ENCODE measurements at places on chromosomes 2 and 18.

- DNase-seq, result no peak
These were observed 655.7 kb downstream of the LRRTM4 start for GRCh38 chr2:76866464-76866863.

DNA sequence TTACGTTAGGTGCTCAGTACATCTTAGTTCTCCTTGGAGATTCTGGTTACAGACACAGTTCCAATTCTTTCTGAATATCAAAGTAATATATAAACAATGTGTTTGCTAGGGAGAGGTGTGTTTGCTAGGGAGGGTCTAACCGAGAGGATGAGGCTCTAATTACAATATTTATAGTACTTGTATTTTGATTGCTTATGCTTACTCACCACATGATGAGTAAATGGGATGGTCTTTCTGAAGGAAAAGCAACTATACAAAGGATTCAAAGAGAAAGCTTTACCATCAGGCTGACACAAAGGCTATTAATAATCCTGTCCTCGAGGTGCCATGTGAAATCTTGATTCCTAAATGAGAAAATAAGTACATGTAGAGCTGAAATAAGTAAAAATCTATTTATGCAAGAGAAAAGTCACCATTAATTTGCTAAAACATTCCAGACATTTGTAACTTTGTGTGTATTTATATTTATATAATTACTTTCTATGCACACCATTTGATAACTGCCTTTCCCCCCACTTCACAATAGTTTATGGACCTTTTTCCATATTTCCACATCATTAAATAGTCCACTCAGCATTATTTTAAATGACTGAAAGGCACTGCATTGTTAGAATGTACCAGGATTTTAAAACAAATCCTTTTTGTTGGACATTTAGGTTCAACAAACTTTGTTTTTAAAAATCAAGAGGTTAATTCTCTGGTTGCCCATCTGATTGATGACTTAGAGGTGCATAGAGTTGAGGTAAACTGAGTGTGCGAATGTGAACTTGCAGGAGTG, 94.5 kb upstream of the FN1 start:
- no peak for DNase-seq

- DNase-seq, result no peak
These were observed 188.1 kb upstream of the FANCL start for GRCh38 chr2:58429014-58429875.

DNA sequence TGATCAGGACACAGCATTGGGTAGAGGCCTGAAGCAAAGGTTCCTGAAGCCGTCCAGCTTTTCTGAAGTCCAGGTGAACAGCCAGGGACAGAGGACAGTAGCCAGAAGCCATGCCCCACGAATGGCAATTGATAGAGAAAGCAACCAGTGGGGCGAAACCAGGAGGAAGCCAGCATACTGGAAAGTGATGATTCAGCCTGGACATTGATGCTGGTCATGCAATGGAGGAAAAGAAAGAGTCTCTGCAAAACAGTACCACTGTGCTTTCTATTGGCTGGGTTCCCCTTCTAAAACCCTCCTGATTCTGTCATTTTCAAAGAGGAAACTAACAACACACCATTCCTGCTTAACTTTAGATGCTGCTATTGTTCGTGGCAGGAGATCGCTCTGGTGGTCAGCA, 221.4 kb upstream of the EPAS1 start:
- no peak for DNase-seq

DNA sequence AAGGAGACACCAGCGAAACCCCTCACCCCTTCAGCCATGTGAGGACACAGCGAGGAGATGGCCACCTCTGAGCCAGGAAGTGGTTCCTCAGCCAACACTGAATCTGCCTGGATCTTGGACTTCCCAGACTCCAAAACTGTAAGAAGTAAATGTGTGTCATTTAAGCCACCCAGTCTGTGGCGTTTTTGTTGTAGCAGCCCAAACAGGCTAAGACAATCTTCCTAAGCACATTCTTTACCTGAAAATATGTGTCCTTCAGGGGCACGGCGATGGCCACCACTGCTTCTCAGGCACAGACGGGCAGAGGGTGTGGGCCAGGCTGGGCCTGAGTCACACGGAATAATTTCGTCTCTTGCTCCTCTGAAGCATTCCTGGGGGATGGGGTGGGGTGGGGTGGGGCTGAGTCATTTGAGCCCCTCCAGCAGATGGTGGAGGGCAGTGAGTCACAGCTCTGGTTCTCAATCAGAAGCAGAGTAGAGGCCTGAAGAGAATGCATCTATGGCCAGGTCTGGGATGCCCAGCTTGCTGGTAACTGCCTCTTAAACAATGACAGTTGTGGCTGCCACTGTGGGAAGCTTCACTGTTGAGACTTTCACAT, 142.4 kb downstream of the CAPN13 start:
- no peak for DNase-seq

DNA sequence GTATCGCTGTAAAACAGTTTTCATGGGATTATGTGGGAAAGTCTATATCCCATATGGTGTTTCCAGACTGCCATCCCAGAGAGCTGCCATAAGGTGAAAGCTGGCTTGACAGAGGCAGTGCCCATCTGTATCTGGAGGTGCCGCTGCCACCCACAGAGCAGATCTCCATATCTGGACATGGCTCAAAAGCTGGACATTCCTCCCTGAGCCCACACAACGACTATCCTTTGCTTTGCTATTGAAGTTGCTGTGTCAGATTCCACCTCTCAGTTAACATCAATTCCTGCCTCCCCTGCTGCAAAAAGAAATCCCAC, 55.2 kb downstream of the RND3 start:
- no peak for DNase-seq

GRCh38 chr2:224127871-224128501, 88.9 kb upstream of the SERPINE2 start:
- DNase-seq, result no peak

DNA sequence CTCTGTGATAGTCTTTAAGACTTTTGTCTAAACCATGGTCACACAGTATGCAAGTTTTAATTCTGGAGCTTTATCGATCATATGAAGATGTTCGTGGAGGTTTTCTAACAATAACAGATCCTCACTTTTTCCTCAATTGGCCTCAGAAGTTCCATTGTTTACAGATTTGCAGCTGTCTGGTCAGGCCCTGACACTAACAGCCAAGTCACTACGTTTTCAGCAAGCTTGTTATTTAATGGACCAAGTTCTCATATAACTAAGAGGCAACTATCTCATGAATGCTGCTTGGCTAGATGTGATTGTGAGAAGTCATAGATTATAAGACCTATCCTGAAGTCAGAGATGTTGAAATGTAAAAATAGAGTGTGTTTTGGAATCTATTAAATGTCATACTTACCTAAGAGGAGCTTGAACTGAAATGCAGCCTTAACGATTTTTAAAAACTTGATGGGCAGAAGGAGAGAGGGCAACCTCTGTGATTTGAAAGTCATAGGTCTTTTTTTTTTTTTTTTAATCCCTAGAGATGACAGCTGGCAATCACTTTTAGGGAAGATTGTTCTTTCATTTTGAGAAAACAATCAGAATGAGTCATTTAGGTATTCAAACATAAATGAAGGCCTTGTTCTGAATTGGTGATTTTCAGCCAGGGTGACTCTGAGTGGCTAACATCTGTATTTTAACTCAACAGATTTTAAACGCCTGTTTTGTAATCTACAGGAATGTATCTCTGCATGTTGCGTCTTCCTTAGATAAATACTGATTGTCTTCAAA, 48.4 kb upstream of the NEMP2 start:
- no peak for DNase-seq

GRCh38 chr2:96103187-96103601, 13.2 kb downstream of the ADRA2B start:
- no peak for DNase-seq

- no peak for DNase-seq
These were observed 219.6 kb downstream of the PDE1A start for GRCh38 chr2:182207049-182207746.

- peak; percentile 27 for DNase-seq
These were observed 25.2 kb downstream of the PDIA6 start for GRCh38 chr2:10787176-10787968.

DNA sequence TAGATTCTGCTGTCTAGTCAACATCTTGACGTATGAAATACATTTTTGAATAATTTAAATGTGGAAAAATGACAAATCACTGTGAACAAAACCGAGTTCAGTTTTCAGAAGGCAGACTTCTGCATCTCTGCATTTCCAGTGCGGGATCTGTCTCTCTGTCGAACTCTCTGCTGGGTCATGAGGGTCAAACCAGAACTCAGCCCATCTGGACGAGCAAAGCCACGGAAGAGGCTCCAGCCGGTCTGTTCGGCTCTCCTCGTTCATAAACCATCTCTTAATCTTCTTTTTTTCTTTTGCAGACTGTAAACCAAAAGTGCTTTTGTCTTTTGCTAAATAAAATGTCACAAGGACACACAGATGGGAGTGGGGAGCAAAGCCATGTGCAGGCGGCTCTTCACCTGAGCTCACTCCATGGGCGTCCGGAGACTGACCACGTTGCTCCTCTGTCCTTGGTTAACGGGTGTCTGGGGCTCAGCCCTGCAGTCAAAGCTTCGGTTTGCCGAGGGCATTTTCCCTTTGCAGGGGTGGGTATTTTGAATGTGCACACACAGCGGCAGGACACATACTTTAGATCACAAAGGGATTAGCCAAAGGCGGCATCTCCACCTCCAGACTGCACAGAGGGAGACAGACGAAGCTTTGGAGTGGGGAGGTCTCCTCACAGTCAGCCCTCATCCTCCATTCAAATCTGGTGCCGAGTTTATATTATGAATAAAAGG, 737.9 kb upstream of the SALL3 start:
- no peak for DNase-seq

GRCh38 chr2:37852585-37853014, 72.5 kb upstream of the RMDN2 start:
- no peak for DNase-seq

- no peak for DNase-seq
These were observed 32.0 kb downstream of the ERCC3 start for GRCh38 chr2:127261804-127262406.

GRCh38 chr2:151810489-151810888, 17.7 kb downstream of the ARL5A start:
- DNase-seq, result no peak

DNA sequence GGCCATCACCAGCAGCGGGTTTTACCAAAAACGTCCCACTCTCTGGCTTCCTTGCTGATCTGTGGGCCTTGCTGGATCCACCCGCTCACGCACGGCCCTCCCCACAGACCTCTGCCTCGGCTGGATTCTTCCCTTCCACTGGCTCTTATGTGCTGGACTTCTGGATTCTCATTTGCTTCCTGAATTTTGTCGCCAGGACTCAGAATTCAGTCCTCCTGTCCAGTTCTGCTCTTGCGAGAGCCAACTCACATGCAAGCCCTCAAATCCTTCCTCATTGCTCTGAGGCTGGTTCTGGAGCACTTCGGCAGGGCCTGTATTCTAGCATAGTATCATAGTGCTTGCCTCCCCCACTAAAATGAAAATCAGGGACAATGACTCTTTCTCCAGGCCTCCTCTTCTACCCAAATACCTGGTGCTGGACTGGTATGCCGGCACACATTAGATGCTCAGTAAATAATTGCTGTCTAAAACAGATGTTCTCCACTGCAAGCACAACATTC, 115.5 kb downstream of the ATL2 start:
- DNase-seq, result no peak

GRCh38 chr2:21740484-21740883, 616.7 kb downstream of the TDRD15 start:
- DNase-seq, result no peak

DNA sequence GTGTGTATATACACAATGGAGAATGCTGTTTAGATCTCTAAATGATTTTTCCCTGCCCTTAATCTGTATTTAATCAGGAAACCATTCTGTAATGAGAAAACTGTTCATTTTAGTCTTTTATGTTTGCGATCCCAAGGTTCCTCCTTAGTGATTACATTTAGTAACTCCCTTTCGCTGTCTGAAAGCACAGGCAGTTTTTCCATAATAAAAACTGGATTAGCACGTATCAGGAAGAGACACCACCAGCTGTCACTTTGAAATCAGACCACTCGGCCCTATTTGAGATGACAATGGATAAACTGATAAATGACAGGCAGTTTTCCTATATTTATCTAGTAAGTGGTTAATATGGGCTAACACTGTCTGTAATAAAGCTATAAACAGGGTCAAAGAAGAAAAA, 370.9 kb downstream of the NR4A2 start:
- DNase-seq, result no peak

GRCh38 chr18:7604361-7604760, 37.2 kb downstream of the PTPRM start:
- DNase-seq, result no peak
